Epithelial cell of proximal tubule (primary cell): ENCODE measurements at places on chromosomes 4 and X. TPM values are rescaled to one million over a fixed set of nuclear protein-coding genes. Genes with fewer than 3 reads are reported as not detected.

GRCh38 chrX:123425471-123425870 is 241.4 kb downstream of the GRIA3 start:
- no peak for DNase-seq

DNA sequence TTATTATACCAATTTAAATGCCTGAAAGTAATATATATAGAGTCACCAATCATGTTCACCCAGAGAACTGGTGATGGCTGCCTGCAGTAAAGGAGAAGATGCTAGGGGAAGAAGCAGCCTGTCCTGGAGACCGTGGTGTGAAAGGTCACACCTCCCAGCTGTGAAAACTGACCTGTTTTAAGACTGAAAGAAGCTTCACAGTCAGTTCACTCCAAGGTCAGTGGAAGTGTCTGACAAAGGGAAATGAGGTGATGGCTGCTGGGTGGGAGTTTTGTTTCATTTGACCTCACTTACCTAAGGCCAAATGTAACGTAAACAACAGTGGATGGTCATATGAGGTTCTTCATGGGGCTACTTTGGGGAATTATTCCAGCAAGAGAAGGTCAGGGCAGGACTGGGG is 352.1 kb upstream of the GATB start:
- DNase-seq = no peak

The MAGEH1 gene
- total RNA-seq = 11.3 and 13.1 TPM in 2 replicates

- DNase-seq = no peak
Observed at GRCh38 chr4:20430259-20430941, 178.7 kb downstream of the SLIT2 start.

- no peak for DNase-seq
Observed at GRCh38 chr4:138112389-138112788, 129.8 kb downstream of the SLC7A11 start.

- no peak for DNase-seq
Observed at GRCh38 chrX:119118780-119119395, 8.7 kb downstream of the KIAA1210 start.

The IQCM gene
- not detected in 2 replicates for total RNA-seq

- no peak for DNase-seq
Observed at GRCh38 chr4:73944061-73944875, 37.6 kb downstream of the PF4 start.
